Fibroblast of skin of scalp (primary cell): ENCODE measurements at places on chromosomes 3 and 15.
A peak's percentile ranks its signal among the peaks of the same experiment; 100 is the strongest.

DNA sequence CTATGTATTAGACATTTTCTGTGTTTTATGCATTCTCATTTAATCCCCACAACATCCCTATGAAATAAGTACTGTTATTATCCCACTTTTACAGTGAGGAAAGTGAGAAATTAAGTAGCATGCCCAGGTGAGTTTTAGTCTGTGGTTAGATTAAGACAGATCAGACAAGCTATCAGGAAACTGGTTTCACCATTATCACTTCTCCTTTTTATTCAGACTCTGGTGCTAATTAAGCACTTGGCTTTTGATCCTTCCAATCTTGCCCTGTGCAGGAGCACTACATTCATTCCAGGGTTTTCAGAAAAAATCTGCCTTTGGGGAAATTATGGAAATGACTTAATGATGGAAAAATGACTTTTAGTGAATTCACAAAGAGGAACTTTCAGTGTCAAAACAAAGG is 115.2 kb downstream of the TMEM108 start:
- no peak for DNase-seq

DNA sequence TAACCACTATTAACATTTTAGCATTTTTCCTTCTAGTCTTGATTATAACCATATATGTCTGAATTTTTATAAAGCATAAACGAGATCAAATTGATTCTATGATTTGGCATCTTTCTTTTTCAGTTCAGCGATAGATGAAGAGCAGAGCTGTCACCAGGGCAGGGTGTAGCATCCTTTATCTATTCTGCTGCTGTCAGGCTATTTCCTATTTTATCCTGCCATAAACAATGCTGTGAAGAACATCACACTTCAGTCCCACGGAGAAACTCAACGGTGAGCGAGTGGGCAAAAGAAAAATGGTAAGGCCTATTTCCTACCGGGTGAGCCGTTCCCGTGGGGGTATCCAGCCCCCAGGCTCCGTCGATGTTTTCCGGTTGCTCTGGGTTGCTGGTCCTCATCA is 15.5 kb downstream of the TMEM40 start:
- DNase-seq = no peak

- no peak for DNase-seq
These were observed 356.0 kb upstream of the LMCD1 start for GRCh38 chr3:8145661-8146060.

DNA sequence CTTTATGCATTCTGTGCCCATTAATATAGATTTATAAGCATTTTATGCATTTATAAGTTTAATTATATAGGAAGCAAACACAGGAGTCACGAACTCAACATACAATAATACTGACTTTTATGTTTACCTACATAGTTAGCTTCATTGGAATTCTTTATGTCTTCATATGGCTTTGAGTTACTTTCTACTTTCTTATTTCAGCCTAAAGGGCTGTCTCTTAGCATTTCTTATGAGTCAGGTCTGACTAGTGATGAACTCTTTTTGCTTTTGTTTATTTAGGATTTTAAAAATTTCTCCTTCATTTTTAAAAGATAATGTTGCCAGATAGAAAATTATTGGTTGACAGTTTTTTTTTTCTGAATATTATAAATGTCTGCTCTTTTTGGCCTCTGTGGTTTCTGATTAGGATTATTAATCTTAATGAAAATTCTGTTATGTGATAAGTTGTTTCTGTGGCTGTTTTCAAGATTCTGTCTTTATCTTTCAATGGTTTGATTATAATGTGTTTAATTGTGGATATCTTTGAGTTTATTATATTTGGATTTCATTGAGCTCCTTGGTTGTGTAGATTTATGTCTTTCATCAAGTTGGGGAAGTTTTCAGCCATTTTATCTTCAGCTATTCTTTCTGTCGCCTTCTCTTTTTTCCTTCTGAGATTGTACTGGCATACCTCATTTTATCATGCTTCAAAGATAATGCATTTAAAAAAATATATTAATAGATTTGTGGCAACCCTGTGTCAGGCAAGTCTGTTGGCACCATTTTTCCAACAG is 54.3 kb downstream of the ATP2C1 start:
- no peak for DNase-seq

- no peak for DNase-seq
These were observed 81.7 kb upstream of the UMPS start for GRCh38 chr3:124648551-124648950.

DNA sequence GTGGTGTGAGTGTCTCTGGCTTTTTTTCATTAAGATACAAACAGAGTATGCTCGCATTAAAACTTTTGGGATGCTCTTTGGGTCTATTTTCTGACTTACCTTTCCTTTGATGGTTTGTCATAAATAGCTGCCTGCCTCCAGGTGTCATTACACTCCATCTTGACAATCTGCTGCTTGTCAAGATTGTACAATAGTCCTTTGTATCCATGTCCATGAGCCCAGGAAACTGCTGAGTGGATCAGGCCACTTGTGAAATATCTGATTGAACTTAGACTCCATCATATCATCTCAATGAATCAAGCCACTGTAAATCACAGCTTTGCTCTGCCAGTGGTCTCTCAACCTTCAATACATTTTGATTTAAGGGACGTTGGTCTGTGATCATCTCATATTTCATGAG is 135.2 kb downstream of the ECT2 start:
- DNase-seq = no peak

DNA sequence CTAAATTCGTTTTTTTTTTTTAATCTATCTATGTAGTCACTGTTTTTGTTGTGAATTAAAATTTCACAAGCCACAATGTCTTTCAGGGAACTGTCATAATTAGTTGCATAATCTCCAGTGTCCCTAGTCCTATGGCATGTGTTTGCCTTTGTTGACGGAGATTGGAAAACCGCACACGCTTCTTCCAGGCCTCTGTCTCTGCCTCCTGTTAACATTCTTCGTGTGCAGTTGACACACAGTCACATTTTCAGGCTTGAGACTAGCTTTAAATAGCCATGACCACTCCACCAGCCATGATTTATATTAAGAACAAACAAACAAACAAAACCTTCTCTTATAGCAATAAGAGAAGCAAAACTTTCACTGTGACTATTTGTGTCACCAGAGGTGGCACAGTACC is 139.8 kb downstream of the DUT start:
- DNase-seq = no peak

GRCh38 chr3:99212969-99213368 is 311.5 kb upstream of the DCBLD2 start:
- DNase-seq = no peak

DNA sequence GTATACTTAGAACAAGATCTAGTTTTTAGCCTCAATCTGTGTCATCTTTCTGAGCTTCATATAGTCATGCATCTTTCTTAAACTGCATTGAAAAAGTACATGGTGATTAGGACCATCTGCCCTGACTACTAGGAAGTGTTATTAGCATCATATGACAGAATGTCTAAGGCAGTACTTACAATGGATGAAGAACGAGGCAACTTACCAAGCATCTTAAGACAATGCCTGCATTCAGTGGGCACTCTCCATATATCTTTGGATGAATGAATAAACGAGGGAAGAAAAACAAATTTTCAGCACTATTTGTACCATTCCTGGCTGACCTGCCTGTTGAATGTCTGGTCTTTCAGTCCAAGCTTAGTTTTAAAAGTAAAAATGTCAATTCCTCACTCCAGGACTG is 185.4 kb upstream of the EPHA3 start:
- no peak for DNase-seq

DNA sequence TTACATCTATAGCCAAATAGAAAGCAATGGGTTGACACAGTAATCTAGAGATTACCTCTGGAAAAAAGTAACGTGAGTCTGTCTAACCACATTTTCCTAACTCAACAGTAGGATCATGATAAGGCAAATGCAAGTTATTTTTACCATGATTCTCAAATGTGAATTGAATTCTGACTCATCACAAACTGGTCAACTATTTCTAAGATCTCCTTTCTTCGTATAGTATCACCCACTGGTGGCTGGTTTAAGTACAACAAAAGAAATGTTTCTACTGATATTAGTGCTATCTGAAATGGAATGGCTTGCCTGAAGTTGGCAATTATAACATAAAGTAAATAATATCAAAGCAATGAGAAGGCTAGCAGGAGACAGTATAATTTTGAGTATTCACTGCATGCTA is 102.2 kb downstream of the ABI3BP start:
- peak; percentile 63 for DNase-seq

DNA sequence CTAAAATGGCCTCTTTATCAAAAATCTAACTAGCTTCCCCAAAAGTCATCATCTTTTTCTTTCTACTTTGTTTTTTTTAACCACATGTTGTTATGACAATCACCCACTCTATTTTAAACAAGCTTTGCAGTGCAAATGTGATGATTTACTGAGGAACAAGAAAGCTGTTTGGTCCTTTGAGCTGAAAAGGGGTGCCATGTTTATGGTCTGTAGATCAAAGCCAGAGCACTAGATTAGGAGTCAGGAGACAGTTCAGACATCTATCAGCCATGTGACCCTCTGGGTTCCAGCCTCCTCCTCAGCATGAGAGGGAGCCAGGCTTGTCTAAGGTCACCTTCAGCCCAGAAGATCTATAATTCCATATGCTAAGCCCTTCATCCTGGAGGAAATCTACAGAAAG is 65.9 kb downstream of the RPL22L1 start:
- no peak for DNase-seq
